ENCODE measurements at places on chromosomes 2 and 18.

- peaks cover 11% of the 10 kb centered on the region for H3K27me3 ChIP-seq
- H3K4me3 ChIP-seq = peak overlapping the region; percentile 65
- DNase-seq = no peak
- peak overlapping the region; percentile 76 for H3K27ac ChIP-seq
- no peaks in the 10 kb centered on the region for H3K36me3 ChIP-seq
These were observed 494 bp upstream of the ROCK1 start for GRCh38 chr18:21112140-21112473.

DNA sequence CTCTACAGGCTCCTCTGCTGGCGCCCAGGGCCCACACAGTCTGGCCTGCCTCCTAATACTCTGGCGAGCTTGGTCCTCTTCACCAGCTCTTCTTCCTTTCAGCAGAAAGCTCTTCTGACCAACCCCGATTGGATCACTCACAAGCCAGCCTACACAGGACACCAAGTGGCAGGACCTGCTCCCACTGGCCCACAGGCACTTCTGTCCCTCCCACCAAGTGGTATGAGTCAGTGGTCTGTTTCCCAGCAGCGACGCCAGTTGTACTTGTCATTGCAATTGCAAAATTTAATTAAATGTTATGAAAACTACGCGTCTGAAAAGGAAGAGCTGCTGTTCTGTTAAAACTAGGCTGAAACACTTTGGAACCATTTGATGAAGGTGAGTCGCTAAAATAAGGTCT is 46.7 kb downstream of the NDUFA10 start:
- no peak for DNase-seq
- H3K27me3 ChIP-seq = no peaks in the 10 kb centered on the region
- H3K27ac ChIP-seq = no peak overlapping the region
- H3K4me1 ChIP-seq = no peaks in the 10 kb centered on the region
- peaks cover 5% of the 10 kb centered on the region for H3K36me3 ChIP-seq
- H3K4me3 ChIP-seq = no peak overlapping the region

GRCh38 chr18:73365018-73365417 is 497.2 kb upstream of the NETO1 start:
- DNase-seq = no peak
- no peaks in the 10 kb centered on the region for H3K27me3 ChIP-seq
- H3K36me3 ChIP-seq = no peaks in the 10 kb centered on the region
- no peak overlapping the region for H3K4me3 ChIP-seq

- no peaks in the 10 kb centered on the region for H3K36me3 ChIP-seq
- no peaks in the 10 kb centered on the region for H3K27me3 ChIP-seq
- H3K4me1 ChIP-seq = no peaks in the 10 kb centered on the region
- no peak overlapping the region for H3K27ac ChIP-seq
- no peak for DNase-seq
- H3K4me3 ChIP-seq = no peak overlapping the region
These were observed 23.1 kb downstream of the ICOS start for GRCh38 chr2:203959672-203960071.

DNA sequence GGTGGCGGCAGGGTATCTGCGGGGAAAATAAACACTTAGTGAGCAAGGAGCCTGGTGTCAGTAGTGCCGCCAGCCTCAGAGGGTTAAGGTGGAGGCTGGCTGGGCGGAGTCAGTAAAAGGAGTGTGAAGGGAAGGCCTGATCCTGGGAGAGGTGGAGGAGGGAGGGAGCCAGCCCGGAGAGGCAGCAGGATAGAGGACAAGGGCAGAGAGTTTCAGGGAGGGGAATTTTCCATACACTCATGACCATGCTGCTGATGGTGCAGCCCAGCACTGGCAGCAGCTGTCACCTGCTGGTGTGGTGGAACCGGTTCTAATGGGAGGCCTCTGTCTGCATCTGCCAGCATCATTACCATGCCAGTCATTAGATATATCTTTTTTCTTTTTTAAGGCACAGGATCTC is 2.0 kb upstream of the TEX44 start:
- no peaks in the 10 kb centered on the region for H3K27me3 ChIP-seq
- H3K27ac ChIP-seq = no peak overlapping the region
- no peaks in the 10 kb centered on the region for H3K36me3 ChIP-seq
- no peaks in the 10 kb centered on the region for H3K4me1 ChIP-seq

- H3K36me3 ChIP-seq = no peaks in the 10 kb centered on the region
- no peaks in the 10 kb centered on the region for H3K4me1 ChIP-seq
- no peak for DNase-seq
- no peak overlapping the region for H3K4me3 ChIP-seq
- H3K27ac ChIP-seq = no peak overlapping the region
These were observed 73.3 kb upstream of the THOC1 start for GRCh38 chr18:341102-341501.

DNA sequence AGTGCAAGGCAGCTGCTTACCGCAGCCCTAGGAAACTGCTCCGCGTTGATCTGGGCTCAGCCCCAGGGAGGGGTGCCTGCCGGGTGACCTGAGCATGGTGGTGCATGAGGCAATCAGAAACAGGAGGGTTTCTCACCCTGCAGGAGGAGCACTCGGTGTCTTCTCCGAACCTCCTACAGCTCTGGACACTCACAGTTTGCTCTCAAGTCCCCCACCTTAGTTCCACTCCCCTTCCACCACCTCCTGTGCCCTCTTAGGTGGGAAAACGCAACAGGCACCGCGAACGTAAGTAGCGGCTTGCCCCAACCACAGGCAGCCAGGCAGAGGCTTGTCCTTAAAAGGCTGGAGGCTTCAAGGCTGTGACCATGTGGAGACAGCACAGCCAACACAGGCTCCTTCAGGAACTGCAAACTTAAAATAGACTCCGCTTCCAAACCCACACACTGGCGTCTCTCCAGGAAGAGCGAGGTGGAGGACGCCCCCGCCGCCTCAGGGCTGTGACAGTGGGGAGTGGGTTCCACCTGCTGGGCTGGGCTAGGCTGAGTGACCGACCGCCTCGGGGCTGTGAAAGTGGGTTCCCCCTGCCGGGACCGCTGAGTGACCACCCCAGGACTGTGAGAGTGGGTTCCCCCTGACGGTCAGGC is 71.6 kb downstream of the NDUFA10 start:
- H3K27me3 ChIP-seq = no peaks in the 10 kb centered on the region
- no peak overlapping the region for H3K4me3 ChIP-seq
- H3K36me3 ChIP-seq = no peaks in the 10 kb centered on the region

DNA sequence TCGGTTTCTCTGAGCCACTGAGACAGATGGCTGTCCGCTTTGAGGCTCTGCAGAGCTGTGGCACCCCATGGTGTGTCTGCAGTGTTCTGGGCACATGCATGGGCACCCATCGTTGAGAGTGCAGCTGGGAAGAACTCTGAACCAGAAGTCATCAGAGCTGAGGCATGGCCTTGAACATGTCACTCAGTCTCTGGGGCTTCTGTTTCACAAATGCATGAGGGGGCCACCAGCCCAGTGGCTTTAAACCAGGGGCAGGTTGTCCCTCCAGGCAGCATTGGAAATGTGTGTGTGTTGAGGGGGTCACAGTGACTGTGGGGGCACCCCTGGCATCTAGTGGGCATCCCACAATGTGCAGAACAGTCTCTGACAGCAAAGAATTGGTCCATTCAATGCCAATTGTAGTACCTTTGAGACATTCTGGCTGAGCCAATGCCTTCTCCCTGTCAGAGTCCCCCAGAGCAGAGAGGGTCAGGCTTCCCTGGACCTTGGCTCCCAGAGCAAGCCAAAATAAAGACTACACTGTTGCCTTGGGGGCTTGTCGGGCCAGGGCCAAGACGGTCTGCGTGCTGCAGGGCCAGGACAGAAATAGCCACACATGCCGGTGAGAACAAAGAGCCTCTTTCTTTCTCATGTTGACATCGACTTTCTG is 9.3 kb upstream of the PSMD1 start:
- no peak overlapping the region for H3K4me3 ChIP-seq
- no peaks in the 10 kb centered on the region for H3K36me3 ChIP-seq
- DNase-seq = no peak
- H3K27me3 ChIP-seq = peaks cover 14% of the 10 kb centered on the region

DNA sequence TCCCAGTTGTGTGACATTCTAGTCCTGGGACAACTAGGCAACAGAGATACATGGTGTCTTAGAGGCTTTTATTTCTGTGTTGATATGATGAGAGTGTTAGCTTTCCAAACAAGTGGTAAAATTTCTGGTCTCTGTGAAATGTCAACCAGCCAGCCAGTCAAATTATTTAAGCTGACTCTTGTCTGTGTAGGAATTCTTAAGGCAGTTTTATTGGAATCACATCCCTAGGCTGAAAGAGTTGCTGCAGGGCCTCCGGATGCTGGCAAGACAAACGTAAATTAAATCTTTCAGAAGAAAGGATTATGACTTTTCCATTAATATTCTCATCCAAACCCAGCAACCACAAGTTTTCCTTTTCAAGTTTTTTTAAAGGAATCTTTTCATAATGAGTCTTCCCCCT is 44.6 kb downstream of the SERPINB7 start:
- H3K27me3 ChIP-seq = no peaks in the 10 kb centered on the region
- H3K36me3 ChIP-seq = peaks cover 4% of the 10 kb centered on the region
- no peaks in the 10 kb centered on the region for H3K4me1 ChIP-seq
- no peak for DNase-seq
- H3K4me3 ChIP-seq = no peak overlapping the region

DNA sequence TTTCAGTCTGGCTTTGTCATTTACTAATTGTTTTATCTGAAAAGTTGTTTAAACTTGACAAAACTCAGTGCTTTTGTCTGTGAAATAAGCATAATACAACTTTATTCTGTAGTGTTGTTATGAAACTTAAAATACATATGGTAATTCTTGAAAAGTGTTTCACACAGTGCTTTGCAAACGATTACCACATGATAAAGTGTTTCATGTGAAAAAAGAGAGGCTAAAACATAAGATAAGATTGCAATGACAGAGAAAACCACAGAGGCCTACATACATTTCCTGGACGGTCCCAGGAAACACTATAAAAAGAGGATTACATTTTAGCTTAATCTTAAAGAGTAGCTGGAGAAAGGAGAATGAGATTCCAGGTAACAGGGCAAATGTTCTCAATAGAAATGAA is 1934.6 kb upstream of the LRRTM1 start:
- no peak overlapping the region for H3K27ac ChIP-seq
- no peak for DNase-seq
- H3K4me1 ChIP-seq = no peaks in the 10 kb centered on the region
- H3K36me3 ChIP-seq = no peaks in the 10 kb centered on the region
- no peaks in the 10 kb centered on the region for H3K27me3 ChIP-seq

DNA sequence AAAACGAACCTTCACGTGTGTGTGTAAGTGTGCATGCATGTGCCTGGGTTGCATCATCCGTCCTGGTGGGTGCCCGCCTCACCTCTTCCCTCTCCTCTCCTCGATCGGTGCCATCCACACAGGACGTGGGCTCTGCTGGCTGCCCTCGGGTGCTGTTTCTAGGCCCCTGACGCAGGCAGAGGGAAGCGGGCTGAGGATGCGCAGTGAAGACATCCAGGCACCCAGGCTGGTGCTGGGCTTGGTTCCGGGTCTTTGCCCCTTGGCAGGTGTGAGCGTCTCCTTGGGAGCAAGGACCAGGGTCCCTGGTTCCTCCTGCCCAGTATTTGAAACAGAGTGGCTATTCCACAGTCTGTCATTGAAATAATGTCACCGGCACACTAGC is 6.2 kb upstream of the ADCY3 start:
- peaks cover 14% of the 10 kb centered on the region for H3K4me1 ChIP-seq
- H3K27me3 ChIP-seq = no peaks in the 10 kb centered on the region
- no peaks in the 10 kb centered on the region for H3K36me3 ChIP-seq
- H3K4me3 ChIP-seq = peak overlapping the region; percentile 39

DNA sequence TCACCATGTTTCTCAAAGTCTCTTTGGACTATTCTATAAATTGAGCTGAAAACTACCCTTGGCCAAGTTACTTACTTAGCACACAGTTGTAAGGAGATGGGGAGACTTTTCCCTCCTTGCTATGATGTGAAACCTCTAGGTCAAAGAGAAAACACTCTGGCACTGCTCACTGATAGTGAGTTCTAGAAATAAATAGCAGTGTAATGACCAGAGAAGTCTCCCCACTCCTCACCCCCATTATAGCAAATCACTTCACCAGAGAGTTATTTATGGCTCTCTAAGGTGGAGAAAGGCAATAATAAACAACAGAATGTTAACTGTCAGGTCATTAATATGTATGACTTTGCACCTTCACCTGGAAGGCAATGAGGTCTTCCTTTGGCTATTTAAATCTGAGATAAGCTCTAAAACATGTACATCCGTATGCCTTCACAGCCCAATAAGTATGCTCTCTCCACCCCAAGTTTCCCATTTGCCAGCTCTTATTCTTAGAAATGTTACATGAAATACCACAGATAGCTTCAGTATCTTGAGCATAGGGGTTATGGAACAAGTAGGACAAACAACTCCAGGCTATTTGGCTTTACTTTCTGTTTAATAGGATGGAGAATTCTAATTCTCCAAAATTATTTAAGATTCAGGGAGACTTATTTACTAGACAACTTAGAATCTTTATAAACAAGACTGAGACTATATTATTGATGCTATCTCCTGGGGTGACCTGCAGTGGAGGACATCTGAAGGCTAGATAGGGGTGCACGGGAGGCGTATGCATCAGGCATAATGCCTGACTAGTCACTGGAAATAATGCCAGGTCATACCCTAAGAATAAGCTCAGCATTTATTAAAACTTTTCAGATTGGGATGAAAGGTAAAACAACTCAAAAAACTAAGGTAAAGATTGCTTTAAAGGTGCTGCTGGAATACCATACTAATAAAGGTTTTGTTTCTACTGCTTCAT is 65.3 kb upstream of the DTNB start:
- no peak overlapping the region for H3K4me3 ChIP-seq
- peaks cover 7% of the 10 kb centered on the region for H3K36me3 ChIP-seq
- DNase-seq = no peak
- no peaks in the 10 kb centered on the region for H3K27me3 ChIP-seq
- H3K27ac ChIP-seq = no peak overlapping the region

GRCh38 chr2:175003875-175004729 is 1.1 kb downstream of the CHN1 start:
- H3K4me3 ChIP-seq = peak overlapping the region; percentile 83
- H3K27ac ChIP-seq = 0 out of 2 replicates have a peak overlapping the region, but pooled peaks have one; percentile 61
- H3K27me3 ChIP-seq = no peaks in the 10 kb centered on the region
- H3K36me3 ChIP-seq = no peaks in the 10 kb centered on the region
- peak; percentile 79 for DNase-seq
- peaks cover 36% of the 10 kb centered on the region for H3K4me1 ChIP-seq

DNA sequence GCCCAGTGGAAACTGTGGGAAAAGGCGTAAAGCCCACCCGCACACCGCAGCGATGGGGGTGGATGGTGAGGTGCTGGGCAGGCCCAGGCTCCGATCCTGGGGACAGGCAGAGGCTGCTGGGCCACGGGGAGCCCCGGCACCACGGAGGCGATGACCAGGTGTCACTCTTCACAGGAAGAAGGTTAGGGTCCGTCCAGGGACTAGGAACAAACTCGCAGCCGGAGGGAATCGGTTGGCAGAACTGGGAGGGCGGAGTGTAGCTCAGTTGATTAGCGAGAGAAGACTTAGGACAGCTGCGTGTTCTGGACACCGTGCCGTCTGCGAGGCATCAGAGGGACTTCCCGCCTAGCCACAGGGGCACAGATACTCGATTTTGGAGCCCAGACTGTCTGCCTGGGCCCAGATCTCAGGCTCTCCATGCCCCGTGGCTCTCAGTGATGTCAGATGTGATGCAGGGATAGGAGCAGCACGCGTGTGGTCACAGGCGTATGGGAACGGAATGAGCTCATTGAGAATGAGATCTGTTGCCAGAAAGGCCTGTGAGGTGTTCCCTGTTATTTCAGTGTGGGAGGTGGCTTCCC is 16.1 kb upstream of the ALLC start:
- H3K4me1 ChIP-seq = no peaks in the 10 kb centered on the region
- H3K36me3 ChIP-seq = no peaks in the 10 kb centered on the region
- H3K27me3 ChIP-seq = no peaks in the 10 kb centered on the region
- DNase-seq = no peak

- peaks cover 11% of the 10 kb centered on the region for H3K4me1 ChIP-seq
- H3K27me3 ChIP-seq = no peaks in the 10 kb centered on the region
- no peak overlapping the region for H3K4me3 ChIP-seq
- no peak overlapping the region for H3K27ac ChIP-seq
- H3K36me3 ChIP-seq = no peaks in the 10 kb centered on the region
These were observed 59.8 kb downstream of the MEMO1 start for GRCh38 chr2:31950946-31951562.

Data from GM23338 (cell line).